ENCODE measurements at places on chromosomes 16 and 17.

DNA sequence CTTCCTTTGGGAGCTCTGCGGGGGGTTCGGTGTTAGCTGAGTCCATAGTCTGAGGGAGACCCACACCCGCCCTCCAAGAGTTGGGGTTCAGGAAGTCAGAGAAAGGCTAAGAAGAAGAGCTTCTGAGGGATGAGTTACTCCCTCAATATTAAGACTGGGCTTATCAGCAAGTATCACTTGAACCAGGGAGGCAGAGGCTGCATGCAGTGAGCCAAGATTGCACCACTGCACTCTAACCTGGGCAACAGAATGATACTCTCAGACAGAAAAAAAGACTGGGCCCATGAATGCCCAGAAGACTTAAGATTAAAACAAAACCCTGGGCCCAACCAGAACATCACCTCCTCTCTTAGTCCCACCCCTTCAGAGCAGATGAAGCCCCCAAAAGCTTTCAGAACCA lies 6.0 kb downstream of the NKIRAS2 start:
- no peak for DNase-seq

GRCh38 chr17:17757956-17758845 lies 76.9 kb downstream of the RAI1 start:
- DNase-seq, result no peak

- DNase-seq, result peak; percentile 39
These were observed 147.4 kb upstream of the RPH3AL start for GRCh38 chr17:499951-500461.

DNA sequence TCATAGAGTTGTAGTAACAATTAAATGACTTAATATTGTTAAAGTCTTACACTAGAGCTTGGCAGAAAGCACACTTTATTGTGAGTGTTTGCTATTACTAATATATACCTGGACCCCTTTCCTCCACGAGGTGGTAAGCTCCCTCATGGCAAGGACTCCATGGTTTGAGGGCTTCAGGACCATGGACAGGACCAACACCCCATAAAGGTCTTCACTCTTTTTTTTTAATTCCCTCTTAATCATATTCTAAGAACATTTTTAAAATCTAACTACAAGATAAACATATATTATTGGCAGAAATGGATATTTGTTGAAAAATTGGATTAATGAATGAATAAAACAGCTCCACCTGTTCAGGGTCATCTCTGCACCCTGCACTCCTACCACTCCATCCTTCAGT lies 154.5 kb downstream of the CBLN1 start:
- no peak for DNase-seq

- DNase-seq, result no peak
These were observed at the start of gene PRSS22 for GRCh38 chr16:2857451-2858244. TSS of gene PRSS22 (minus strand) at chr16:2858170. CDS start at chr16:2858104, 66 bp downstream.

- no peak for DNase-seq
These were observed 496.9 kb upstream of the ZFHX3 start for GRCh38 chr16:73544826-73545225.

DNA sequence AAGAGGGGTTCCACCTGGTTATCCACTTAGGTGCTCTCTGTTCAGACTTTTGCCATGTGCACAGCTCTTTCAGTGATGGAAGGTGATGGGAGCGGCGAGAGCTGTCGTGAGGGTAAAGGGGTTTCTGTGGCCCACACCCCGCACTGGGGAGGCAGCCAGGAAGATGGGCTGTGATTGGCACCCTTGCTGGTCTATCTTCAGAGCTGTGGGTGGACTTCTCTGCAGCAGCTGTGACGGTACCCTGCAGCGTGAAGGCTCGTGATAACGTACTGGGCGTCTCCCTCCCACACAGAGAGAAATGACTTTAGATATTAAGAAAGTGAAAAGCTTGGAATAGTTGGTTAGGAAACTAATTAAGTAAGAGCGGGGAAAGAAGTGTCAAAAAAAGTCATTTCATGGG lies 45.8 kb downstream of the MPRIP start:
- no peak for DNase-seq

GRCh38 chr16:15775209-15775608 lies 81.6 kb downstream of the MYH11 start:
- no peak for DNase-seq

- no peak for DNase-seq
These were observed 9.9 kb upstream of the FLCN start for GRCh38 chr17:17246879-17247278.
